Activated CD4-positive, alpha-beta T cell treated with anti-CD3 and anti-CD28 coated beads, Interleukin-2, amount 50 U/mL, for 4 hours (primary cell): ENCODE measurements at places on chromosomes 11 and 22.

DNA sequence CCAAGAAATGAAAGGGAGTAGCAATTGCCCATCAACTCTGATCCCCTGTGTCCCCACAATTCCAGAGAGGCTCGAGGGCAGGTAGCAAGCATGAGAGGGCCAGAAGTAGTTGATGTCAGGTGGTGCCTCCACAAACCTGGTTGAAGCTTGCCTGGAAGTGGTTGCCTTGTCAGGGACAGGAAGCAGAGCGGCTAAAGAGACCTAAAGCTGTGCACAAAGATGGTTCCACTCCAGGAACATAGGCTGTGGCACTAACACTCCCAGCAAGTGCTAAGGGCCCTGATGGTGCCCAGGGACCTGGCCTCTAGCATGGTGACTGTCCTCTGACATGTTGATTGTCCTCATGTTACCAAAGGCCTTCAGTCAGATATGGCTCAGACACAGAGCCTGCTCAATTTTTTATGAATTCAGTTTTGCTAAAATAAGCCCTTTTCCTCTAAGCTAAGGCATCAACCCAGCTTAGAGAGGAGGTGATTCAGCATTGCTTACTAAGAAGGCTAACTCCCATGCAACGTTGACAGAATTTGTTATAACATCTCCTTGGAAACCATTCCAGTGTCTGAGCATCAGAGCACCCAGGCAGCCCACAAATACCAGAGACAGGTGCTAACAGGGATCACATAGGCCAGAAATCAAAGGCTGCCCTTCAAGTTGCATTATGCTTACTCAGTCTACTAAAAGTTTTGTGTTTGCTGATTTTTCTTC, 196.3 kb upstream of the ARHGAP20 start:
- no peak for DNase-seq

GRCh38 chr11:6480299-6480914, 724 bp downstream of the ARFIP2 start:
- DNase-seq, result no peak

GRCh38 chr11:20138707-20139106, 21.6 kb downstream of the DBX1 start:
- no peak for DNase-seq

DNA sequence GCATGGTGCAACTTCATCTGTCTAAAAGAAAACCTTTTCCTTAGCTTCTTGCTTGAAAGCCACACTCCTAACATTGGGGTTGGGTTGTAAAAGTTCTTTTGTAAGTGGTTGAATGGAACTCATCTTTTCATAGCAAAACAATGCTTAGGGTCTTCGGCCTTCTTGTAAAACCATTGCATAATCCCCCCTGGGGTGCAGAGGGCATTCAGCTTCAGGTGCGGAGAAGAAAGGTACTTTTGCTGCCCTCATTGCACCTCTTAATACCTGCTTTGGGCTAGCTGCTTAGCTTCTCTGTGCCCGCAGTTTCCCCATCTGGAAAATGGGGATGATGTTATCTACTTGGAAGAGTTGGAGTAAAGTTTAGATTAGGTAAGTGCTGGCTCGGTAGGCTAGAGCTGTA, 10.1 kb downstream of the TEAD1 start:
- no peak for DNase-seq

DNA sequence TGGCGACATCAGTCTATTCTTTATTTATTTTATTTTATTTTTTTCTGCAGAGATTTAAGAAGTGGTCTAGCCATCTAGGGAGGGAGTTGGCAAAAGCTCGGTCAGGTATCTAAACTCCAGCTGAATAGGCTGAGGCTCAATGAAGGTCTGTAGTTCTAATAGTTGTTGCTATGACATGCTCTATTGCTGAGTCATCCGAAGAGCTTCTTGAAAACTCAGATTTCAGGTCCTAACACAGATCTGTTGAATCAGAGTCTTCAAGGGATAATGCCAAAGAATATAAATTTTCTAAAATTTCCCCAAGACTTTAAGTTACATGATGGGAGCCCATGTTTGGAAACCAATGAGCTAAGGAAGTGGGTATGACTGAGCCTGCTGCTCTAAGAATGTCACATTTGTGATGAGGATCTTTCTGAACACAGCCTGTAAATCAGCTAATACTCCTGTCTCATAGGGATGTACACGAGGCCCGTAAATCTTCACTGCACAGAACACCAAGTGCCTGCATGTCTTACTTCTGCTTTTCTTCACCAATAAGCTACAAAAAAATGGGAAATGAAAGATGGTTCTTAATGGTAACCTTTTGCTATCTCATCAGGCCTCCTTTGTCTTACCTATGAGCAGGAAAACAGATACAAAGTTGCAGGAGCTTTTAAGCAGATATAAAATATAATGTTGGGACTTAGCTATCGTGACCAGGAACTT, 901.4 kb upstream of the API5 start:
- no peak for DNase-seq
